Left lobe of liver (tissue), 2 donors: ENCODE measurements at places on chromosomes 5 and 9. TPM values are rescaled to one million over a fixed set of nuclear protein-coding genes. Genes with fewer than 3 reads are reported as not detected.

The PDE6A gene
- total RNA-seq, result not detected

The PRELID2 gene
- total RNA-seq, result 3.3 TPM

The SHC3 gene
- total RNA-seq, result 0.10 TPM

The IFNB1 gene
- total RNA-seq, result not detected

The PRDM9 gene
- 0.08 TPM for total RNA-seq

The SHOC1 gene
- not detected for total RNA-seq

The LCN2 gene
- total RNA-seq, result 2.7 TPM

The SLCO6A1 gene
- total RNA-seq, result not detected

The LRRC26 gene
- not detected for total RNA-seq

The SCGB3A2 gene
- not detected for total RNA-seq

The CCDC152 gene
- 0.70 TPM for total RNA-seq

The CARD6 gene
- total RNA-seq, result 2.4 TPM

The SLC9A3 gene
- 0.81 TPM for total RNA-seq

The PDLIM4 gene
- 0.88 TPM for total RNA-seq

The PKD2L2 gene
- total RNA-seq, result not detected

The KLF9 gene
- total RNA-seq, result 35.5 TPM

The ZFAND5 gene
- total RNA-seq, result 83.9 TPM

The CDKN2B-AS1 gene
- total RNA-seq, result not detected

The NUTM2G gene
- total RNA-seq, result not detected

The SHISAL2B gene
- total RNA-seq, result not detected

The FRMPD1 gene
- total RNA-seq, result 0.88 TPM

The TSLP gene
- total RNA-seq, result 1.5 TPM

The LEAP2 gene
- total RNA-seq, result 168 TPM

The NR2F1-AS1 gene
- total RNA-seq, result 1.8 TPM

The ZNF782 gene
- 3.5 TPM for total RNA-seq

The SLC6A19 gene
- total RNA-seq, result 0.73 TPM

The SLC46A2 gene
- not detected for total RNA-seq

The TLR4 gene
- 5.3 TPM for total RNA-seq

The SMIM33 gene
- not detected for total RNA-seq

The ERAP2 gene
- total RNA-seq, result 7.1 TPM

The OR13J1 gene
- total RNA-seq, result not detected

The SLC34A3 gene
- total RNA-seq, result not detected

The GRXCR2 gene
- total RNA-seq, result not detected

The CCDC180 gene
- 1.1 TPM for total RNA-seq

The ADAMTS16 gene
- total RNA-seq, result not detected

The PHF24 gene
- total RNA-seq, result not detected

The KCNMB1 gene
- 0.23 TPM for total RNA-seq

The UBE2QL1 gene
- total RNA-seq, result 0.38 TPM

The LCN1 gene
- total RNA-seq, result not detected

The CYLC2 gene
- total RNA-seq, result not detected

The SSNA1 gene
- total RNA-seq, result 29.4 TPM

The C5orf63 gene
- 4.2 TPM for total RNA-seq

The GRM6 gene
- total RNA-seq, result not detected

The ENTPD8 gene
- 9.0 TPM for total RNA-seq

The PCDHGA10 gene
- total RNA-seq, result 2.2 TPM

The LCN6 gene
- not detected for total RNA-seq

The IL13 gene
- total RNA-seq, result not detected

The SLC45A2 gene
- total RNA-seq, result 0.48 TPM

The SLC27A6 gene
- 0.10 TPM for total RNA-seq
